ENCODE measurements at places on chromosomes 3 and 15.
A peak's percentile ranks its signal among the peaks of the same experiment; 100 is the strongest.

GRCh38 chr3:9955067-9955502 lies 2.9 kb upstream of the PRRT3 start:
- DNase-seq, result no peak

DNA sequence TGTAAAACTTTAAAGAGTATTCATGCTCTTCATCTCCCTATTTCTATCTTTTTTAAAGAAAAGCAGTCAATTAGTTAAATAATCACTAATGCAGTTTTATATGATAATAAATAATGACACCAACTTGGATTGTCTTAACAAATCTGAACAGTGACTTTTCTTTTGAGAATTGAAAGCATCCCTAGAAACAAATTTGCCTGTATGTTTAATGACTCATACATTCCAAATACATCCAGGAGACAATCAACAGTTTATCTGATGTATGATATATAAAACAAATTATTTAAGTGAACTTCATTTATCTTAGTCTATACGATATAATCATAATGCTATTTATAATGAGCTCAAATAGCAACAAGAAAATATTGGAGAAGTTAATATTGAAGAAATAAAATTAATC lies 78.0 kb downstream of the ALCAM start:
- DNase-seq, result no peak

- DNase-seq, result no peak
These were observed 62.6 kb upstream of the SLC2A2 start for GRCh38 chr3:171088964-171089754.

DNA sequence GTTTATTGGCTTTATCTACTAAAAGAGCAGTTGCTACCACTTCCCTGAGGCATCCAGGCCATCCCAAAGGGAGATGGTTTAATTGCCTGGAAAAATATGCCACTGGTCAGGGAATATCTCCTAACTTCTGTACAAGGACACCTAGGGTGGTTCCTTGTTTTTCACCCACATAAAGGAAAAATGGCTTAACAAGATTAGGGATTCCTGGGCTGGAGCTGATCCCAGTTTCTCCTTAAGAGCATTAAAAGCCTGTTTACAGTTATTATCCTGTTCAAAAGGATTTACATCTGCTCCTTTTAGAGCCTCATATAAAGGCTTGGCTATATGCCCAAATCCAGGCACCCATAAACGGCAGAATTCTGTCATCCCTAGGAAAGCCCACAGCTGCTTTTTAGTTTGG lies 70.2 kb upstream of the WNT7A start:
- no peak for DNase-seq

DNA sequence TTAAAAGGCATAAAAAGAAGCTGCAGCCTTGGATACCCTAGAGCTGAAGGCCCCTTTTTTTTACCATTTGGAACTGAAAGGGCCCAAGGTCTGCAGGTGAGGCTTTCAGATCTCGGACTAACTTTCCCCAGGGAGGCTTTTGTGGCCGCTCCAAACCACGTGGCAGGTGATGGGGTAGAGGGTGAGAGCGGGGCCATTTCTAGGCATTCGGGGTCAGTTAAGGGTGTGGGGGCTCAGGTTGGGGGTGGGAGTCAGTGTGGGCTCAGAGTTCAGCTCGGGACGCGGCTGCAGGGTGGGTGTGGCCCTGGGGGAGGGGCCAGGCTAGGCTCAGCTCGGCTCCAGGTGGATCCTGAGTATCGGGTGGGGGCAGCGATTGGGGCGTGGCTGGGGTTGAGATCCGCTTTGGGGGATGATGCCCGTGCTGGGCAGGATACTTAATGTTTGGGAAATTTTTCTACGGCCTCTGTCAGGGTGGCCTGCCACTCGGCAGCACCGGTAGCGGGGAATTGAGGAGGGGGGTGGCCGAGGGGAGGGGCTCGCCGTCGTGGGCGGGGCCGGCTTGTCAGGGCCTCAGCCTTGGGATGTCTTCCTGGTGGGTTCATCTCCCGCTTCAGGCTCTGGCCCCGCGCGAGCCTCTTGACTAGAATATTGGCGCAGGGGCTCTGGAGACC lies 2.5 kb downstream of the KLF13 start:
- DNase-seq, result peak; percentile 49

GRCh38 chr15:35771746-35772442 lies 225.9 kb upstream of the DPH6 start:
- DNase-seq, result no peak

DNA sequence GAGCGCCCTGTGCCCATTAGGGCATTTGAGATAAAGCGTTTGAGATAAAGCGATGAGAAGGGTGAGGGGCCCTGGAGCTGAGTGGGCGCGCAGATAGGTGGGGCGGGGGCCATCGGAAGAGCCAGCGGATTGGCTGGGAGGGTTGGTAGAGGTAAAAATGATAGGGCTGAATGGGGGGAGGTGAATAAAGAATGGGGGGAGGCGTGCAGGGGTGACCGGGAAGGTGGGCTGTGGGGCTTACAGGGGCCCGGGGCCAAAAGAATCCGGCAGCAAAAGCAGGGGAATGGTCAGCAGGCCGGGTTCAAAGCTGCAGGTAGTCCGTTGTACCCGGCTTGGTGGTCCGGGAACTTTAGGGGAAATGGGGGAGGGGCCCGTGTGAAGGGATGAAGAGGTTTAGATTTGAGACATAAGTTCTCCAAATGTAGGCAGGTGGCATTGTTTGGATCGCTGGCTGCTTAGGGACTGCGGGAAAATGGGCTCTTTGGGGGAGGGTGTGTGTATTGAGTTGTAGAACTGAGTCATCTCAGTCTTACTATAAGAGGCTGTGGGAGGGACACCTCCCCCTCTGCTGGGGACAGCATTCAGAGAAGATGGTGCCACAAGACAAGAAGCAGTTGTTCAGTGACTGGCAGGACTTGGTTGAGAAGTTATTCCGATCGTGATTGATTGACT lies 610 bp downstream of the ARID3B start:
- DNase-seq, result peak; percentile 81

DNA sequence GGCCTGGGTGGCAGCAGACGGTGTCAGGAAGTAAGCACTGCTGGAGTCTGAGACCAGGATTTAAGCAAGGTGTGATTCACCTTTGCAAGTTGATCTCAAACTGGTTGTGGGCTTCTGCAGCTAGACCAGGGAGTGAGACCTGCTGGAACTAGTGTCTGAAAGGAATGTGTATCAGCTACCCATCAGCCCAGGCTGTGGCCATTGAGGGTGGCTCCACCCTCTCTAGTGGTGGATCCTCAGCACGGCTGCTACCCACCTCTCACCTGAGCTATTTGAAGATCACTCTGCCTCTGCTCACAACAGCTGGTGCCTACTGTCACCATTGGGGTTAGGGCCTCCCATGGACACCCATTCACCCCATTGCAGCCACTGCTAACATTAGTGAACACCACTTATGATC lies 140.3 kb upstream of the DCBLD2 start:
- no peak for DNase-seq

DNA sequence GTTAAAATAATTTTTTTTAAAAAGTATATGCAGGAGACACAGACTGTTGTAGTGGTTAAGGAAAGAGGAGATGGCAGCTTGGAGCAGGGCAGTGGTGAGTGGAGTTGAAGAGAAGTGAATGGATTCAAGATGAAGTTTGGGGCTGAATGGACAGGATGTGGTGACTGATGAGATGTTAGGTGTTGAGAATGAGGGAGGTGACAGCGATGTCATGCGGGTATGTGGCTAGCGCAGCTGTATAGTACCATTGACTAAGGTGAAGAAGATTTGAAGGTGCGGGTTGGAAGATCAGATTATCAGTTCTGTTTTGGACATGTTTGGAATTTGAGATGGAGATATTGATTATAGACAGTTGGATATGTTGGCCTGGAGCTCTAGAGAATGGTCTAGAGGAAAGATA lies 20.1 kb downstream of the FBXO22 start:
- no peak for DNase-seq

DNA sequence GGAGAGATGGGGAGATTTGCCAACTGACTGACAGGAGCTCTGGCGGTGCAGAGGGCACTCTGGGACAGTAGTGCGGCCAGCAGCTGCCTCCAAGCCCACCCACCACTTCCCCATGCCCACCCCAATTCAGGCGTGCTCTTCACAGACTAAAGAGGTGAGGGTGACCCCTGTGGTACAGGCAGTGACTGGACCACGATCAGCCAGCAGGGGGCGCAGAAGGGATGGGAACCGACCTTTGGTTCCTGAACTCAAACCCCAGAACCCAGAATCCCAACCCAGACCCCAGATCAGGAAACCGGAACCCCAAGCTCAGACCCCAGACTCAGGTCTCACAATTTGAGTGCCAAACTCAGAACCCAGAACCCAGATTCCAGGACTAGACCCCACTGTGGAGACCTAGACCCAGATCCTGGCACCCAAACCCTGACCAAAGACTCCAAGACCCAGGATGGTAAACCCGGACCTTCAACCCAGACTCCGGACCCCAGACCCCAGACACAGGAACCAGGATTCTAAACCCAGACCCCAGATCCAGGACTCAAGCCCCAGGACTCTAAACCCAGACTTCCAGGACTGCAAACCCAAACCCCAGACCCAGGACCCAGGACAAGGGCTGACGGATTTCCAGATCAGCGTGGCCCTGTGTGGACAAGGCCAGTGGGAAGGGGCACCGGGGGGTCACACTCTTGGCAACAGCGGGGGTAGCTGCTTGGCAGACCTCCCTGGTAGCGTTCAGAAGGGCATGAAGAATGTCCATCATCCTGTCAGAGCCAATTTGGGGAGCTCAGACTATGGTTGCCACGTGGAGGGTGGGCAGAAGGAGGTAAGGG lies 3.7 kb upstream of the MYL3 start:
- DNase-seq, result peak; percentile 62

DNA sequence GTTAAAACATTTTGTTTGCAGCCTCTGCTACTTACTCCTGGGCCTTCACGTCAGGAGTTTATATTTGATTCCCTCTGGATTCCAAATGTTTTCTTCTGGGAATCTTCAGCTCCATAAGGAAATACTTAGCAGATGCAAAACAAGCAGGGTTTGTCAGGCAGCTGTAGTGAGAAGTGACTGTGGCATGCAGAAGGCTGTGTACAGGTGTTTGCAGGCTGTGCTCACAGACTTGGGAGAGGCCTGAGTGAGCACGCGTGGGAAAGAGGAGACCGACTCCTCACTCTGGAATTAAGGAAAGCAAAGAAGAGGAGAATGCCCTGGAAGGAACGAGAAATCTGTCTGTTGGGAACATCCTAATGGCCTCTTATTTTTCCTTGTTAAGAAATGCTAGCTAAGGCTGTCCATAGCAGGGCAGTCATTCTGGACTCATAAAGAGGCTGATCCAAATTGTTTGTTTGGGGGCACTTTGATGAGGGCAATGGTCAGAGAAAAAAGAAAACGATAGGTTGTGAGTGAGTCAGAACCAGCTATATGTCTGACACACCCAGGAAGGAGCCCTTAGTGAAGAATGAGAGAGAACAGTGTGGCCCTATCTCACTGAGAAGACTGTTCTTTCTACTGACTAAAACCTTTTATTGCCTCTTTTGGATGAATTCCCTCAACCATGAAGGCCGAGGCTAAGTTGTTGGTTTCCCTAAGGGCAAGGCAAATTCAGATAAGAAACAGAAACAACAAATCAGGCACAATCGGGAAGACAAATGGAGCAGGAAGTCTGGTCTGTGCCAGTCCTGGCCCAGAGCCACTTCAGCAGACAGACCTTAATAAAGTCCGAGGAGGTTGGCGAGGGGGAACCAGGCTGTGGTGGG lies 82.6 kb downstream of the TGFBR2 start:
- DNase-seq, result no peak

All from CD8-positive, alpha-beta memory T cell (primary cell).